Astrocyte of the hippocampus (primary cell): ENCODE measurements at places on chromosomes 6 and 20.
A peak's percentile ranks its signal among the peaks of the same experiment; 100 is the strongest.

DNA sequence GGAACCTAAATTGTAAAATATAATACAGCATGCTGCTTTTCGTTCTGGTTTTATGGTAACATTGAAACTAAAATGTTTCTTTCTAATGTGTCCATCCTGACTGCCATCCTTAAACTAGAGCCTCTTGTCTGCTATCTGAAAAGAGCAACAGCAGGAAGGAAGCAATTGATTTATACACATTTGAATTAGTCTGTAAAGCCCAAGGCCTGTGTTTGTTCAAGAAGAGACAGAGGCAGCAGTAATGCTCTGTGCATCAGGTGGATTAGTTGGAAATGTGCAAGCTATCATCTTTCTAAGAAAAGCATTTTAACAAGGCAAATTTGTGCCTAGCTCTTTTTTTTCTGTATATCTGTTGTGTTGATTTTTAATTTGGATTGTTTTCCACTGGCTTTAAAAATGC is 128.6 kb downstream of the SCAF8 start:
- no peak for DNase-seq

GRCh38 chr6:161094955-161095354 is 103.4 kb downstream of the MAP3K4 start:
- no peak for DNase-seq

DNA sequence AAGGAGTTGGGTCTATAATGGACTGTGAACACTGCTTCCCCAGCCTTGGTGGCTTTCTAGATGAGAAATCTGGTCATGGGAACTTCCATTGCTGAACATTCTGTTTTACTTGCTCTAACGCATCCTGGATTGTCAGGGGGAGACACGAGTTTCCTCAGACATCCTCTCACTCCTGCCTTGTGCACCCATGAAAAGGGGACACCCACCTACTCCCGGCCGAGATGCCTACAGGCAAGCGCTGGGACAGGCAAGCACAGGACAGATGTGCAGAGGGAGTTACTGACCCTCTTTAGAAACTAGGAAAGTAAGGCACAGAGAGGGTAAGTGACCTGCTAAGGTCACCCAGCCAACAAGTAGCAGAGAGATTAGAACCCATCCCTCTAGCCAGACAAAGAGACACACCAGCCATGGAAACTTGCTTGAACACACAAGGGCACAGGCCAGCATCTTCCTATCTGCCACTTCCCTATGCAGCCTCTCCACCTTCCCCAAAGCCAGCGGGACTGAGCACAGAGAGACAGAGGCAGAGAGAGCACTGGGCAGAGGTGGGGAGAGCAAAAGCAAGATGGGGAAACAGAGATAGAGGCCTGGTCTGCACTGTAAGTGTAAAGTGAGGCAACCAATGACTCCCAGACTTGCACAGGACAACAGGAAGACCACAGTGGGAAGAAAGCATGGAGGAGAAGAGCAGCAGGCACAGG is 845 bp upstream of the SFTA2 start:
- DNase-seq: no peak

GRCh38 chr20:32004963-32005362 is 5.3 kb upstream of the CCM2L start:
- DNase-seq: no peak

DNA sequence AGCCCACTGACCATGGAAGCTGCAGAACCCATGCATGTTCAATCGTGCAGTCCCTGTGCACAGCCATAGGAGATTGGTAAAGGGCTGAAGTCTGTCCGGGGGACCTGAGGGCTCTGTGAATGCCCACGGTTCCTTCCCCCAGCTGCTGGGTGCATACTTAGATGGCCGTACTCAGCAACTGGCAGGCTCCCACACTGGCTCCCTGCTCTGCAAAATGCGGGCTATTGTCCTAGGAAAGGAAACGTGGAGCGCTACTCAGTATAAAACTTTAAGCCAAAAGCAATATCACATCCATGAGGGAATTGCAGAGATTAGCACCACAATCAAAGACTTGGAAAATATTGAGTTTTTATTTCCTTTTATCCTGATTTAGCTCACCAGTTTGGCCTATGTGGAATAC is 202.0 kb downstream of the WDR27 start:
- DNase-seq: no peak

DNA sequence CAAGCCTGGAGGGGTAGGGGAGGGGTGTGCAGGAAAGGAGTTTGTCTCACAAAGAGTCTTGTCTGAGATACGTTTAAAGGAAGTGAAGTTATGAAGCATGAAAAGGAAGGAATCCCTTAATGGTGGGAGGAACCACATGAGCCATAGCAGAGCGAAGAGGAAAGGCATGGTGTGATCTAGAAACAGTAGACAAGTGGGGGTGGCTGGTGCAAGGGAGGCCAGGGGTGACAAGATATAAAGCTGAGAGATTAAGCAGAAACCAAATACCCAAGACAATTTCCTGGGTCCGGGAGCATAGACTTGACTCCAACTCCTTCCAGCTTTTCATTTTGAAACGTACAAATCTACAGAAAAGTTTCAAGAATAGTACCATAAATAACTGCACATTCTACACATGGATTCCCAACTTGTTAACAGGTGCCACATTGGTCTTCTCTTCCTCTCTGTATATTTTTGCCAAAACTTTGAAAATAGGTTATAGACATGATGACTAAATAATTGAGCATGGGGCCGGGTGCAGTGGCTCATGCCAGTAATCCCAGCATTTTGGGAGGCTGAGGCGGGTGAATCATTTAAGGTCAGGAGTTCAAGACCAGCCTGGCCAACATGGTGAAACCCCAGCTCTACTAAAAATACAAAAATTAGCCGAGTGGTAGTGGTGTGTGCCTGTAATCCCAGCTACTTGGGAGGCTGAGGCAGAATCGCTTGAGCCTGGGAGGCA is 211.6 kb downstream of the SLC24A3 start:
- no peak for DNase-seq

DNA sequence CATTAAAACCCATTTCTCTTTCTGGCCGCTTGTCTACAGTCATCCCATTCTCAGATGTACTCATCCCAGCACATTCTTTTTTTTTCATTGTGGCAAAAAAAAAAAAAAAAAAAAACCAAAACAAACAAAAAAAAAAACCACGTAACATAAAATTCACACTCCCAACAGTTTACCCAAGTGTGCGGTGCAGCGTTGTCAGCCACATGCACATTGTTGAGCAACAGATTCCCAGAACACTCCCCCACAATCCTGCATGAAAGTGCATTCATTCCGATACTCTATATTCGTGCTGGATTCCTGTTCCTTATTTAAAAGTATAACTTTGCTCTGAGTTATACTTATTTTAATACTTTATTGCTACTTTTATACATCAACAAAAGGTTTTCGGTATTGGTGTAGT is 96.0 kb downstream of the SASH1 start:
- no peak for DNase-seq

DNA sequence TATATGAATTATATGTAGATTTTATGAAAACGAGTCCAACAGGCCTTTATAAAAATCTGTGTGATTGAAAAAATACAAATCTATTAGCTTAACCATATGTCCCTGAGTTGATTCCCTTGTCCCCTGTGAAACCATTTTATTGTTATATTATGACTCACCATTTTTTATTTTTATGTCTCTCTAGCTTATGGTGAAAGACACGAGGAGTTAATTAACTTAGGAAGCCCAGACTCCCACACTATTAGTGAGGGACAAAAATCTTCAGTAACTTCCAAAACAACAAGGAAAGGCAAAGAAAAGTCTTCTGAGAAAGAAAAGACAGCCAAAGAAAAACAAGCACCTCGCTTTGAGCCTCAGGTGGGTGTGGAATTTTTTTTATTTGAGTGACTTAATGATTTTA is 183.1 kb downstream of the ADGB start:
- no peak for DNase-seq

- peak; percentile 75 for DNase-seq
Measured at GRCh38 chr6:106511288-106512047, 117.8 kb downstream of the RTN4IP1 start.

- DNase-seq: no peak
Measured at GRCh38 chr20:23120936-23121750, 35.0 kb upstream of the CD93 start.

DNA sequence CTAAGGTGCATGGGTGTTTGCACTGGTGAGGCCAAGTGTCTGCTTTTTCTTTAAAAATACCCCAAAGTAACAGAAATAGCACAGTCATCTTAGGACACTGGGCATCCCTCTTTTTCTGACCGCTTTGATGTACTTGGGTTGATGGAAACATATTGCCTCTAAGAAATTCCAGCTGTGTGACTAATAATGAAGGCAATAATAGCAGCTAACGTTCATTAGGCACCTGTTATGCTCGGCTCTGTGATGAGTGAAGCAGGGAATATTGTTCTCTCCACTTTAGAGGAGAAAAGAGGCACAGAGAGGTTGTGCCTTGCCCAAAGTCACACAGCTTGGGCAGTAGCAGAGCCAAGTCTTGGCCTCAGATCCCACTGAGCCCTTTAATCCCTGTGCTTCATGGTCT is 100.7 kb downstream of the F13A1 start:
- DNase-seq: no peak

- no peak for DNase-seq
Measured at GRCh38 chr20:38199501-38200390, 34.7 kb upstream of the TGM2 start.

- peak; percentile 69 for DNase-seq
Measured at GRCh38 chr20:35821807-35822242, 50.0 kb downstream of the PHF20 start.

- DNase-seq: no peak
Measured at GRCh38 chr6:2229039-2229438, 16.4 kb downstream of the GMDS start.

DNA sequence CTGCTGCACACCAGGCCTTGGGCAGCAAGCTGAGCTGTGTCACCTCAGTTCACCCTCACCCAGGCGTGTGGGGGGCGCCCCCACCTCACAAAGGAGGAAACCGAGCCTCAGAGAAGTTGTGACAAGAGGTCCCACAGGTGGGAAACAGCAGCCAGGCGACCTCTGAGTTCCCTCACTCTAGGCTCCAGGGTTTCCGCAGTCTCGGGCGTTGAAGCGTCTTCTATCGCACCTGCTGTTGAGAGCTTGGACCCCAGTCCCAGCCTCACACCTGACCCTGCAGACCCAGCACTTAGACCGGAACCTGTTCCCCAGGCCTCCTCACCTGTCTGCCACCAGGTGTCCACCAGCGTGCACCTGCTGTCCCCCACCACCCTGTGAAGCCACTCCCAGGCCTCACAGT is 22.3 kb upstream of the APMAP start:
- no peak for DNase-seq

- DNase-seq: no peak
Measured at GRCh38 chr6:41360314-41360685, 24.9 kb downstream of the NCR2 start.

- DNase-seq: no peak
Measured at GRCh38 chr20:24678351-24679106, 209.1 kb downstream of the SYNDIG1 start.

- no peak for DNase-seq
Measured at GRCh38 chr20:33124261-33124660, 43.7 kb upstream of the BPIFA2 start.

DNA sequence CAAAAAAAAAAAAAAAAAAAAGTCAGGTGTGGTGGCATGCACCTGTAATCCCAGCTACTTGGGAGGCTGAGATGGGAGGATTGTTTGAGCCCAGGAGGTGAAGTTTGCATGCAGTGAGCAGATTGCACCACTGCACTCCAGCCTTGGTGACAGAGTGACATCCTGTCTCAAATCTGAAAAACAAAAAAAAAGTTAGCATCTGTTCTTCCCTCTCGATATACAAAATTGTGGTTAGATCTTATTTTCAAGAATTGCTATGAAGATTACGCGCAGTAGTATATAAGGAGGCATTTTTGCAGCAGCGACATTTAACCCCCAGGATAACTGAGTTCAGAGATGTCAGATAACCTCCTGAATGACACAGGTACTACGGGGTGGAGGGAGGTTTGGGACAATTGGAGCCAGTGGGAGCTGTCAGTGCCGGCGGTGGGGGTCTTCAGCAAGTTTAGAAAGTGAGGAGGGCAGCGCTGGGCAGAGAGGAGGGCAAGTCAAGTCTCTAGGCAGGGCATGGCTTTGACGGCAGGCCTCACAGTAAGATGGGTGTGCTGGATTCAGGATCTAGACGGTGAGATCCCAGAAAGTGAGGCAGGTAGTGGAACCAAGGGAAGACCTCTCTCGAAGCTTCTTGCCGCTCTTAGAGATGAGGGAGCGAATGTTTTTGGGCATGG is 26.2 kb upstream of the MRPS18A start:
- no peak for DNase-seq

GRCh38 chr6:12851123-12851695 is 134.6 kb downstream of the PHACTR1 start:
- peak; percentile 11 for DNase-seq

DNA sequence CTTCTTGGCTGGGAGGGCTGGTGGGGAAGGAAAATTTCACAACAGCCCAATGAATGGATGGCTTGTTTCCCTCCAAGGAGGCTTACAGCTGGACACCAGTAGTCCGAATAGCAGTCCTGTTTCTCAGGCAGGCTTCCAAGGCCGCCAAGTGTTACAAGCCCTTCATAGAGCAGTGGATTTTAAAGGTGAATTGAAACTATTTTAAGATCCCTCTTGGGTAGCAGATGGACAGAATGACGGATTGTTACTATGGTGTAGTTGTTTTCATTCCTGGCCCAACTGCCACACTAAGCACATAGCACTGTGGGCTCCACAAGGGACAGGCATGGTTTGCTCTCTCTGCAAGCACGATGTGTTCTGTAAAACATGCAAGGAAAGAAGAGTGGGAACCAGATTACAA is 203.3 kb upstream of the TAB2 start:
- no peak for DNase-seq

DNA sequence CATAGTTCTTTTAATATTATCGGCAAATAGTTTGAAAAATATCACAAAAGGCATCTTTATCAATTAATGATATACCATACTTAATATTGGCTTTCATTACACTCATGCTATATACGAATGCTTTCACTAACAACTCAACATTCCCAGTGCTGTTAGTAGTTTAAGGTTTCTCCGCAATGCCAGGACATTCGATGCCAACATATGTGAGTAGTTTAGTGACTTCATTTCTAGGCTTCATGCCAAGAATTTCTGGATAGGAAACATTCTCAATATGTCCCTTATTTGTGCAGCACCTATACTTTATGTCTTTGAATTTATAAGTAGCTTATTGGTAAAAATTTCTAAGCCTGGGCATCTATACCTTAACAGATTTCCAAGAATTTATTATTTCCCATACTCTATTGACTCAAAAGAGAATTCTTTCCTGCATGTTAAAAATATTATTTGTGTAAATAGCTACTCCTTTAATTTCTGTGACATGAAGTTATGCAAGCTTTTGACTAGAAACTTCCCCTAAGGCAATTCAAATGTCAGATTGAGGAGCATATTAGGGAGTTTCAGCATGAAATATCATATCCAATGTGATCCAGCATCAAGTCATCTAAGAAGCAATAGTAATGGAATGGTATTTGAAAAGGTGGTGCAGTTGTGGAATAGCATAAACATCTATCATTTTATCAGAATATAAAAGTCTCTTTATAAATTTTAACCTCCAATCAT is 236.0 kb upstream of the STXBP5 start:
- peak; percentile 55 for DNase-seq

GRCh38 chr6:28603891-28604290 is 78.2 kb downstream of the GPX5 start:
- no peak for DNase-seq

- no peak for DNase-seq
Measured at GRCh38 chr20:3857405-3857804, 10.8 kb downstream of the MAVS start.

- DNase-seq: no peak
Measured at GRCh38 chr6:28858963-28859362, 64.8 kb downstream of the TRIM27 start.
